A673 (cell line): ENCODE measurements at places on chromosomes 13 and 19.
A peak's percentile ranks its signal among the peaks of the same experiment; 100 is the strongest.

DNA sequence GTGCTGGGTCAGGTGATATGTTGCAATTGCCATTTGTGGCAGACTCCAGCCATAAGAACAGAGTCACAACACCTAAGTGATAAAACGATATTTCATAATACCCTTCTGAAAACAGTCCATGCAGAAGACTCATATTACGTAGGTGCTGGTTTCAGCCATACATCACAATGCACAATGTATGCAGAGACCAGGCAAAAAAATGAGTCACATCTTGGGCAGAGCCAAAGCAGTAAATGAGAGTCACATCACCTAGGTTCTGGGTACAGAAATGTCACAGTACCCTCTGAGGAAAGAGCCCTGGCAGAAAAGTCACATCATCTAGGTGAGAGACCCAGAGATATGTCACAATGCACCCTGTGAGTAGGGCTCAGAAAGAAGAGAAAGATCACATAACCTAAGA, 125.2 kb upstream of the ZNF91 start:
- no peak for DNase-seq

GRCh38 chr19:36252047-36252446, 37.1 kb downstream of the ZNF146 start:
- no peak for DNase-seq

DNA sequence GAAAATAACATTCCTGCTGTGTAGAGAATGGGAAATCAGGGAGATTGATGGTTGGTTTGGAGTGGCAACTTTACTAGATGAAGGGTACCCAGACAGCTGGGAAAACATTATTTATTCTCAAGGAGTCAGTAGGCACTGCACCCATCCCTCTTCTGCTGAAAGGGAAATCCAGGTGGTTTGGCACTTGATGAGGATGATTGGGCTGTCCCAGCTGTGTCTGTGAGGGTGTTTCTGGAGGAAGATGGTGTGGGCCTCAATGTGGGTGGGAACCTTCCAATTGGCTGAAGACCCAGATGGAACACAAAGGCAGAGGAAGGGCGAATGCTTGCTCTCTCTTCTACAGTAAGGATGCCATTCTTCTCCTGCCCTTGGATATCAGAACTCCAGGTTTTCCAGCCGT, 10.4 kb upstream of the SACS start:
- DNase-seq, result no peak

GRCh38 chr13:43140985-43141384, 117.6 kb downstream of the DNAJC15 start:
- DNase-seq, result no peak

DNA sequence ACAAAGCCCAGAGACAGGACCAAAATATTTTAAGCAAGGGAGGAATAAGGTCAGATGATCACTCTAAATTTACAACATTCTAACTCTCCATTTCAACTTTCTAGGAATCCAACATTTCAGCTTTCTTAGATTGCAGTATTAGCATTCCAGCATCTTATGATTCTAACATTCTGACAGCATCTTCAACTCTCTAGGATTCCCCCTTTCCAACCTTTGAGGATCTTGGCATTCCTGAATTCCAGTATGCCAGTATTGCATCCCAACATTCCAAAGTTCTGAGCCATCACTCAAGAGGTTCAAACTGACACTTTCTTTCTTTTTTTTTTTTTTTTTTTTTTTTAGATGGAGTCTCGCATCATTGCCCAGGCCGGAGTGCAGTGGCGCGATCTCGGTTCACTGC, 13.8 kb downstream of the TGFB1 start:
- DNase-seq, result no peak

DNA sequence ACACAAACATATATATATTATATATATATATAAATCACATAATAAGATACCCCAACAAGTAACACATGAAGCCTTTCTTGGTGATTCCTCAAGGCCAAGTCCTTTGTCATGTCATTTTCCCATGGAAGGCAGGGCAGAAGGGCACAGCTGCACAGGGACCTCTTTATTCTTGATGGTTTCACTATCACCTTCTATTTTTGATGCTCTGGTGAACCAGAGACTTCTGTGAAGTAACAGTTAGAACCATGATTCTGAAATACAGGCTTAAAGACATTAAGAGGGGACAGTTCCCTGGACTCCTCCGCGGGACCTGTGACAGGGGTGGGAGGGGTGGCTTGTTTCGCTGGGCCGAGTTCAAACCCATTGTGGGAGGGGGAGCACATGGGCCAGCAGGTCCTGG, 104.0 kb downstream of the DGKH start:
- DNase-seq, result no peak

- DNase-seq, result peak; percentile 88
Observed at GRCh38 chr19:1825909-1826556, 14.0 kb upstream of the ATP8B3 start.

DNA sequence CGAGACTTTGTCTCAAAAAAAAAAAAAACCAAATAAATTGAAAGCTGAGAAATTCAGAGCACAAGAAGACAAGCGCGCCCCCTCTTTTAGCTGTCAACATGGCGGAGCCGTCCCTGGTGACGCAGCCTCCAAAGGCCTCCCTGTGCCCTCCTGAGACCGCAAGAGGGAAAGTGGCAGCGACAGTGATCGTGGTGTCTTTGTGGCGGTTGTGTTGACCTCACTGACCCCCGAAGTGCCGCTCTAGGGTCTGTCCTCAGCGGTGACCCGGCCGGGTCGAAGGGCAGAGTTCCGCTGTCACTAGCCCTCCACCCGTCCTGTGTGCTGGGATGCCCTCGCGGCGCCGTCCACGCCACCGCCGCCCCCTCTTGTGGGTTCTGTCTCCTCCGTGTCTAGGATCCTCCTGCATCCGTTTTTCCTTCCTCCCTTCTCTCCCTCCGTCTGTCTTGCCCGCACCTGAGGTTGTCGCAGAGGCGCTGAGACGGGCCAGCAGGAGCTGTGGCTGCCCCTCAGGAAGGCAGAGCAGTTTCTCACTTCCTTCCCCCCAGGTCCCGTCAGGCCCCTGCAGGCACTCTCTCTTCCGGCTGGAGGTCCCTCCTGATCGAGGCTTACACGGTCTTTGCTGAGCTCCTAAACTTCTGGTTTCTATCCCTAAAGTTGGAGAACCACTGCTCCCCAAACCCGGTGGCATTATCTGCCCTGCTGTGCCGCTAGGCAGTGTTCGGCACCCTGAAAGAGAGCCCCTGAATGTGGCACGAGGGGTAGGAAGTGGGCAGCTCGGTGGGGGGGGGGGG, 7.2 kb downstream of the UHRF1 start:
- DNase-seq, result no peak

GRCh38 chr13:21133077-21133476, 43.3 kb downstream of the SKA3 start:
- no peak for DNase-seq

DNA sequence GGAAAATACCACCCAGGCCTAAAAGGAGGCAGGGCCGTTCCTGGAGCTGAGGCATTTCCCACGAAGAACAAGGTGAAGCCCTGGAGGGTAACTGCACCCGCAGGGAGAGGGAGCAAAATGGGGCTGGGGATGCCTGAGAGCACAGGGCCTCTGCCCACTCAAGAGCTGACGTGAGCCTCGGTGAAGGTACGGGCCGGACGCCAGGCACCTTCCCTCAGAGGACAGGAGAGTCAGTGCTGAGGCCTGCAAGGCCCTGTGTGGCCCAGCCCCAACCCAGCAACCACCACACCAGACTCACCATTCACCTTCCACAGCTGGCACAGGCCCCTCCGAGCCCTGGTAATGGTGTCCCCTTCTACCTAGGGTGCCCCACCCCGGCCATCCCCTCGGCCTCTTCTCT, 36.3 kb downstream of the DNMT1 start:
- no peak for DNase-seq

DNA sequence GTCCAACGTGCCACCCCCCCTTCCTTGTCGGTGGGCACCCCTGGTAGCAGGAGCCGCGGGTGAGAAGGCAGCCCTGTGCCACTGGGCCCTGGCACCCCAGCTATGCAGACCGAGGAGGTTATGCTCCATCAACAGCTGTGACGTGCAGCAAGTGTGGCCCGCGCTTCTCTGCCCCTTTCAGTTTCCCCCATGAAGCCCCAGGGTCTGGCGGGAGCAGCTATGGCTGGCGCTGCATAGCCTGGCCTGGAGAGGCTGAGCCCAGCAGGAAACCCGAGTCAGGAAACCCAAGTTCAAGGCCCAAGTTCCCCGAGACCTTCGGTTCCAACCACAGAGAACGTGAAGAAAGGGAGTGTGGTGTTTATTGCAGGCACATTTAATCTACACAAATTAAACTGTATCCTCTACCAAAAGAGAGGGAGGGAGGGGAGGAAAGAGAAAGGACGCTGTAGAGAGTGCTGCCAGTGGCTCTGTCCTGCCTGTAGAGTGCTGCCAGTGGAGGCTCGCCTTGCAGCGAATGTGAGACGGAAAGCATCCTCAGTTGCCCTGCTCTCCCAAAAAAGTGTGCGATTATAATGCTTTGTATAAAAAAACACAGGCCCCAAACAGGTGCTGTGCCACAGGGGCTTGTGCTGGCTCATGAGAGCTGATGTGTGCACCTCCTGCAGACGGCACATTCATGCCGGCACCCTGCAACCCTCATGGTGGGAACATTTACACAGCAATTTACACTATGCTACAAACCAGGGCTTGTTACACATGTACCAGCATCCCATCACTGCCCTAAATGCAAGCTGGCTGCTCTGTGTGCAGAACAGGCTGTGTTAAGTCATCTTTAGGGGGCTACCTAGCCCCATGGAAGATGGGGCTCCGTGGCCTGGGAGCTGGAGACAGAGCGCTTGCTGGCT, 16.3 kb downstream of the POP4 start:
- DNase-seq, result no peak

- no peak for DNase-seq
Observed at GRCh38 chr19:21439201-21439751, 42.3 kb downstream of the ZNF493 start.

DNA sequence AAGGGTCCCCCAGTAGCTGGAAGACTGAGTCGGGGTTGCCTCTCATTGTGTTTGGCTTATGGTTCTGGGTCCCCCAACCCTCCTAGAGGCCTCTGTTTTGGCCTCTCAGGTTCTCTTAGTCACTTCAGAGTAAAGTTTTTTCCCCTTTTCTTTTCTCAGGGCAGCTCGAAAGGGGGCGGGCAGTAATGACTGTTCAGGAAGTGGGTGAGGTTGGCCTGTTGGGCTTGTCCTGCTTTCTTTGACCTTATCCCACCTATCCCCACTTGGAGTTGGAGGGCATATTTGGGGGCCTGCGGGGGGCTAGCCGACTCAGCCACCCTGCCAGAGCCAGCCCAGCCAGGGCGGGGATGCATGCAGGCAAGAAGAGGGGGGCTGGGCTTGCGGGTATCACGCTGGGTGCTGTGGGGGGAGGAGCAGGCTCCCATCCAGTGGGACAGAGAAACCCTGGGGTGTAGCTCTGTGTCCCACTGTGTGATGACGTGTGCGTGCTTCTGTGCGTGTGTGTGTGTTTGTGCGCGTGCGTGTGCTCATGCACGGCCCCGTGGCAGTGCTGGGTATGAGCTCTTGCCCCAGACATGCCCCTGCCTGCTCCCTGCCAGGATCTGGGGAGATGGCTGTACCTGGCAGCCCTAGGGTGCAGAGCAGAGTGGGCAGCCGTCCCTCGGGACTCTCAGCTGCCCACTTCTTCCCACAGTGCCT, 1.4 kb downstream of the CIC start:
- DNase-seq, result peak; percentile 72

DNA sequence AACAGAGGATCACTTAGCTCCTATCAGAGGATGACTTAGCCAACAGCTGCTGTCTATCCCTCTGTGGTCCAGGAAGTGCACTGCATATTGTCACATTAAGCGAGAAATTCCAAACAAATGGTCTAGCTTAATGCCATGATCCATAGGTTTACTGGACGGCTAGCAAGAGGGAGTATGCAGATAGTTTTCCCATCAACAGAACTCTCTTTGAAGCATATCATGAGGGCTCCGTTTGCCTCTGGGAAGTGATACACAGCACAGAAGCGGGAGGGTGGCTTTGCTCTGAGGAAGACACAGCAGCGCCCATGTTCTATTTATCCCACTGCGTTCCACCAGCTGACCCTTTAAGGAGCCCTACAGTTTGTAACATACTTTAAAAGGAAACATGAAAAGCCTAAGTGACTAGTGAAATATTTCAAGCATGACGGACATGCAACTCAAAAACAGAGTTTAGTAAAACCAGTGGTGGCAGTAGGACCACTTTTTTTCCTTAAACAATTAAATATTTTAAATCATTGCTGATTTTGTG, 52.7 kb downstream of the COL4A1 start:
- DNase-seq, result no peak

DNA sequence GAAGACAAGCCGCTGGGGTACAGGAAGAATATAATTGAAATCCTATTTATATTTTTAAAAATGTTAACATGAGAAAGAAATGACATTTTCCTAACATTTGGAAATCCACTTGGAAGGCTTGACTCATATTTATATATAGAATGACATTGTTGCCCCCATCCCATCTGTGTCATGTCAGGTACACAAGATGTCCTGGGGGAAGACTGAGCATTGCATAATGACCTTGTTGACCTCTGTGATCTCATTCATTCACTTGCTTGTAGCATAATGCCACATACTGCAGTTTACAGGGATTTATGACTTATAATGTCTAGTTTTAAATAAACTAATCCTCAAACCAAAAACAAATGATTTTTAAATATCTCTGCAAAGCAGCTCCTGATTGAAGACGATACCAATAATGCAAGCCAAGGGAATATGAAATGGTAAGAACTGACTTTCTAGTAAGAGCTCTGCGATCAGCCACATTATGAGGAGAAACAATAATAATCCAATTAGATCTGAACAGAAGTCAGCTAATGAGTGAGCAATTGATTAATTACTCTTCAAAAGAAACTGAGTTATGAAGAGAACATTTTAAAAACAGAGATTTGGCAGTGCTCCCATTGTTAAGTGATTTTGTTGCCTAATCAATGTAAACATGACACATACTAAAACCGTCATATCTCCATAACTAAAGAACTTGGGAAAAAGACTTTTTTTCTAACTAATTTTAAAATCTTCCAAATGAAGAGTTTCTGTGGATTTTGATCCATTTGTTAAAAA, 21.2 kb upstream of the VWA8 start:
- DNase-seq, result no peak

DNA sequence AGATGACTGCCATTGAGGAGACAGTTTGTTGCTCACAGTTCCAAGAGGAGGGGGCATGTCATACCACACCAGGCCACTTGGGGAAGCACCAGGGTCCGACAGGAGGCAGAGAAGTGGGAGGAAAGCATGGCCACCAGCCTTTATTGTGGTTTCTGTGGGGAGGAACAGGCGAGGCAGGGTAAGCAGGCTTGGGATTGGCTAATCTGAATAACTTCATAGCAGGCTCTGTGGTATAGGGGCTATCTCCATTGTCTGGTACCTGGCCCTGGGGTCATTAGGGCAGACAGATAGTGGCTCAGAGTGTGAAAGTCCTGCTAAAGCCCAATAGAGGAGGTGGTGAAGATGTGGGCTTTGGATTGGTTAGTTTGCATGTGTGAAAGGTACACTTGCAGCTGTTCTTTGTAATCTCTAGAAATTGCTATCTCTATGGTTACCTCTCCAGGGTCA, 35.5 kb downstream of the CBY2 start:
- DNase-seq, result peak; percentile 25

- peak; percentile 34 for DNase-seq
Observed at GRCh38 chr13:63128716-63129115, 1713.1 kb upstream of the PCDH20 start.

GRCh38 chr13:64529874-64530485, 2700.2 kb downstream of the PCDH9 start:
- DNase-seq, result peak; percentile 46
